ENCODE measurements at places on chromosomes 6 and 20. TPM values are rescaled to one million over a fixed set of nuclear protein-coding genes. Genes with fewer than 3 reads are reported as not detected.
A peak's percentile ranks its signal among the peaks of the same experiment; 100 is the strongest.

Gene DOK5
- 0.67 TPM for total RNA-seq

GRCh38 chr20:41631826-41632225, 13.6 kb upstream of the CHD6 start:
- DNase-seq: peak; percentile 30

DNA sequence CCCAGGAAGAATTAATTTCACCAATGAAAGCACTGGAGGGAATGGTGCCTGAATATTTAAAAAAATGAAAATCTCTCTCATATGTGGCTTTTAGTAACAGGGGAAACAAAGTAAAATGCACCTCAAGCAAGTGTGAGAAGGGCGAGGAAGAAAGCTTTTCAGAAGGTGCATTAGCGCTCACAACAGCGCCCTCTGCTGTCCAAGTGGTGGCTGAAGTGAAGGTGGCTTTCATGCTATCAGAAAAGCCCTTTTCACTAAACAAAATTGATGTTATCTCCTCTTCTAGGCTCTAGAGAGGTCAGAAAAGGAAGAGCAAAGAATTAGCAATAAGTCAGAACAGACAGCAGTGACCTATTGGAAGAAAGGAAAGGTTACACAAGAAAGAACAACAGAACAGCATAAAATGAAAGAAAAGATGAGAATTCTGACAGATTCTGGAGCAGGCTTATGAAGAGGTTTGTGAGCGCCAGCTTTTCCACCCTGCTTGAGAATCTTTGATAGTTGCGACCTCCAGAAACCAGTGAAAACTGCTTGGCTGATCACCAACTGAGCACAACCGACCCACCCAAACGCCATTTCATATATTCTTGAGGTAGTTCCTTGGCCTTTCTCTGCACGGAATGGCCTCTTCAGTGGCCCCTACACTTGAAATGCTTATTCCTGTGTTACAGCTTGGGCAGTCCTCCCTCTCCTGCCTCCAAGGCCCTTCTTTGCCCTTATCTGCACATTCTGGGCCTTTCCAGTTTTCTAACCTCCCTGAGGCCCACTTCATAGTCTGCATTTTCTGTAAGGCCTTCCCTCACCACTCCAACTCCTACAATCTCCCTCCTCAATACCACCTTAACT, 45.3 kb downstream of the SMLR1 start:
- DNase-seq: peak; percentile 56

- no peak for DNase-seq
Measured at GRCh38 chr20:41258474-41258873, 59.1 kb downstream of the ZHX3 start.

DNA sequence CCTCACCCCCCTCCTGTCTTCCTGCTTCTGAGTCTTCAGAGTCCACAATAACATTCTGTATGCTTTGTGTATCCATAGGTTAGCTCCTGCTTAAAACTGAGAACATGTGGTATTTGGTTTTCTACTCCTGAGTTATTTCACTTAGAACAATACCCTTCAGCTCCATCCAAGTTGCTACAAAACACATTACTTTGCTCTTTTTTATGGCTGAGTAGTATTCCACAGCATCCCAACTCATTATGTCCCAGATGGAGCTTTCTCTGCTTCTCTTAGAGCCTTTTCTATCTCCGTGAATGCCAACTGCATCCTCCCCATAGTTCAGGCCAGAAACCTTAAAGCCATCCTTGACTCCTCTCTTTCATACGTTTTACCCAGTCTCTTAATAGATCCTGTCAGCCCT, 55.8 kb downstream of the STMND1 start:
- DNase-seq: no peak

Gene TFAP2B
- not detected for total RNA-seq

DNA sequence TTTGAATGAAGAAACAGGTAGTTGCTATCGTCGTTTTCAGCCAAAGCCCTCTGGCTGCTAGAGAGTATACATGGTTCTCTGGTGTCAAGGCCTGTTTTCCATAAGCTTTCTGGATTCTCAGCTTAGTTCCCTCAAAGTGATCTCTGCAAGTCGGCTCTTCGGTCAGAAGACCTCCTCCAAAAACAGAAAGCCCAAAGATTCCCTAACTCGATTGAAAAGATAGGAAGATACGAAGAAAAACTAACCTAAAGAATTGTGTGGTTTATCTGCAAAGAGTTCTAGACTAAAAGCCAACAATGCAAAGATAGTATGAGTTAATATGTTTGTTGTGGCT, 545 bp upstream of the ASCC3 start:
- no peak for DNase-seq

- no peak for DNase-seq
Measured at GRCh38 chr6:159077123-159077522, 32.3 kb upstream of the TAGAP start.

DNA sequence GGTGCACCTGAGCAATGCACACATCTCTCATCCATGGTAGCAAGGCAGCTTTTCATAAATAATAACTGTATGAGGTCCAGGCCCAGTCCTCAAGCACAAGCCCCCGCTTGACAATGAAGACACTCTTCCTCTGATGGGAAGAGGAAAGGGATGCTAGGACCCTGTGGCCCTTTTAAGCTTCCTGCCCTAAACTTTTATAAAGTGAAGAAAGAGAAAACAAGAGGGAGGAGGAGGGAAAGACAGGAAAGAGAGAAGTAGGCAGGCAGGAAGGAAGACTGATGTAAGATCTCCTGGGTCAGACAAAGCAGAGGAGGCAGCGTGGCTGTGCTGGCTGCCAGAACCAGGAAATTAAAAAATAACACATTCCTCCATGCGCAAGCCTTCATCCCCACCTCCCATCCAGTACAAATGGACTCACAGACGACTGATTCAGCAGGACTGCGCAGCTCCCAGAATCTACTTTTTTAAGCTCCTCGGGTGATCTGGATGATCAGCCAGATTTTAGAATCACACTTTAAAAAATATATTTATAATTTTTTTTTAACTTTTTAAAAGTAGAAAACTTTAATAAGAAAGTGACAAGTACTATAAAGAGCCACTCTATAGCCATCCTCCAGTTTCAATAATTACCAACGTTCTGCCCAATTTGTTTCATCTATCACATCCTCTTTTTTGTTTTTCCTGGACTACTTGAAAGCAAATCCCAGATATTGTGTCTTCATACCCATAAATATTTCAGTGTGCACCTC, 16.5 kb downstream of the TNFAIP3 start:
- DNase-seq: no peak

- DNase-seq: no peak
Measured at GRCh38 chr6:41503827-41504465, 42.2 kb upstream of the FOXP4 start.

DNA sequence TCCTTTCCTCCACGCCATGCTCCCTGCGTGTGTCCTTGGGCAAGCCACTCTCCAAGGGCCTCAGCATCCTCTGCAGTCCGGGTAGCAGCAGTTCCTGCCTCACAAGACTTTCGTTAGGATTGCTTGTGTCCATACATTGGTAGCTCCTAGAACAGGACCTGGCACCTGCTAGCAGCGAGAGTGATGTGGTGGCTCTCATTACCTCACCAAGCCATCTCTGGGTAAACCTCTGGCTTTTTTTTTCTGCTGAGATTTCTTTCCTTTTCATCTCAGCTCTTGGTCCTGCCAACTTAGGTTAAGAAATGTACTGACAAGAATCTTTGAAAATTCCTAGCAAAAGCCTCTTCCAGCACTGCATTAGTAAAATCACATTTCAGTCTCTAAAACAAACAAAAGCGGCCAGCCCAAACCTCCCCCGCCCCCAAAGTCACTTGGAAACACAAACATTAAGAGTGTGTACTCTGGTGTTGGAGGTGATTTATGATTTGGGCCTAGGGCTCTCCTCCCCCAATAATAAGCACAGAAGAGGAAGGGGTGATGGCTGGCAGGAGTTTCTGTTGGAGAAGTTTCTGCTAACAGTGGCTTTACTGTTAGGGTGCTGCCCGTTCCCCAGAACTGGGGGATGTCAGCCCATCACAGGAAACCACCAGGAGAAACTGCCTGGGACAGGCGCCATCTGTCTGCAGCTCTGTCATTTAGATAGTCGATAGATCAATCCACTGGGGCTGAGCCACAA, 199.2 kb downstream of the CD83 start:
- DNase-seq: no peak

Gene HCRTR2
- total RNA-seq: not detected
